ENCODE measurements at places on chromosomes 4 and X. TPM values are rescaled to one million over a fixed set of nuclear protein-coding genes. Genes with fewer than 3 reads are reported as not detected.

PDZD4 gene
- total RNA-seq: 2.2 TPM

DNA sequence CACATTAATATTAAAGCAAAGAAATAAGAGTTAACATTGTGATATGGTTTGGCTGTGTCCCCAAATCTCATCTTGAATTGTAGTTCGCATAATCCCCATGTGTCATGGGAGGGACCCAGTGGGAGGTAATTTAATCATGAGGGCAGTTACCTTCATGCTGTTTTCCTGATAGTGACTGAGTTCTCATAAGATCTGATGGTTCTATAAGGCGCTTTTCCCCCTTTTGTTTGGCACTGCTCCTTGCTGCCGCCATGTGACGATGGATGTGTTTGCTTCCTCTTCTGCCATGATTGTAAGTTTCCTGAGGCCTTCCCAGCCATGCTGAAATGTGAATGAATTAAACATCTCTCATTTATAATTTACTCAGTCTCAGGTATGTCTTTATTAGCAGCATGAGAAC, 153.8 kb upstream of the GALNT7 start:
- no peak for DNase-seq

DNA sequence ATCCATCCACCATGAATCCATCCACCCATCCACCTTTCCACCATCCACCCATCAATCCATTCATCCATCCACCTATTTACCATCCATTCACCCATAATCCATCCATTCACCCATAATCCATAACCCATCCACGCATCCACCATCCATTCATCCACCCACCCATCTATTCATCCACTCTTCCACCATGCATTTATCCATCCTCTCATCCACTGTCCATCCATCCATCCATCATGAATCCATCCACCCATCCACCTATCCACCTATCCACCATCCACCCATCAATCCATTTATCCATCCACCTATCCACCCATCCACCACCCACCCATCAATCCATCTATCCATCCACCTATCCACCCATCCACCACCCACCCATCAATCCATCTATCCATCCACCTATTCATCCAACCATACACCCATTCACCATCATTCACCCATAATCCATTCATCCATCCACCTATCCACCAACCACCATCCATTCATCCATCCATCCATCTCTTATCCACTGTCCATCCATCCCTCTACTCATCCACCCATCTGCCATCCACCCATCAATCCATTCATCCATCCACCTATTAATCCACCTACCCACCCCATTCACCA, 179.7 kb upstream of the PSAPL1 start:
- DNase-seq: no peak

GRCh38 chr4:147418226-147418625, 62.7 kb upstream of the EDNRA start:
- no peak for DNase-seq

CORIN gene
- not detected for total RNA-seq

GRCh38 chr4:15469402-15470127, at the start of gene CC2D2A:
Gene CC2D2A, plus strand, starts transcription at chr4:15469882. Its CDS starts 6,051 bp downstream, at chr4:15475933.
- DNase-seq: peak; percentile 55

GRCh38 chr4:89111833-89112563, 665 bp downstream of the TIGD2 start:
- no peak for DNase-seq

DNA sequence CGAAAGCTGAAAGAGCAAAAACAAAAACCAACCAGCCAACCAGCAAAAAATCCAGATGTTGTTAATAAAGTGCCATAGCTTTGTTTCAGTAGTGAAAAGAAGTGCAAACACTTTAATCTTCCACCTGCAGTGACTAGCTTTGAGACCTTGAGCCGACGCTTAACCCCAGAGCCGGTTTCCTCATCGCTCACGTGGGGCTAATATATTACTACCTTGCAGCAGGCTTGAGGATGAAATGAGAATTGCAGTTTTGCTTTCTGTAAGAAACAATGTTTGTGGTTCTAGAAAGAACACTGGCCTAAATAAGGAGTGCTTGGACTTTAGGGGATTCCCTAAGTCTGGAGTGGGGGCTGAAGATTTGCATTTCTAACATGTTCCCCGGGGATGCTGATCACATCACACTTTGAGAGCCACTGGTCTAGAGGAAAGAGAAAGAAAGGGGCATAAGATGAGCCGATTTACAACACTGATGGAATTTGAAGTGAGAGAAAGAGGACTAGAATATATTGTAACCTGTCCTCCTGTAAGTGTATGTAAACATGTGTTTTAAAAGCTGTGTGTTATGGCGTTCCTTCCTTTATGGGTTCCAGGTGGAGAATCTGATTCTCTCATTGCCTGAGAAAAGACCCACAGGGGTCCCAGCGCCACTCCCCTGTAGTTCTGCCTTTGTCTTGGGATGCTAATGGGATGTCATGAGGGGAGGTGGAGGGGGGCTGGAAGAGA, 1.4 kb downstream of the FGF2 start:
- DNase-seq: peak; percentile 62

CTSO gene
- total RNA-seq: 1.3 TPM

DNA sequence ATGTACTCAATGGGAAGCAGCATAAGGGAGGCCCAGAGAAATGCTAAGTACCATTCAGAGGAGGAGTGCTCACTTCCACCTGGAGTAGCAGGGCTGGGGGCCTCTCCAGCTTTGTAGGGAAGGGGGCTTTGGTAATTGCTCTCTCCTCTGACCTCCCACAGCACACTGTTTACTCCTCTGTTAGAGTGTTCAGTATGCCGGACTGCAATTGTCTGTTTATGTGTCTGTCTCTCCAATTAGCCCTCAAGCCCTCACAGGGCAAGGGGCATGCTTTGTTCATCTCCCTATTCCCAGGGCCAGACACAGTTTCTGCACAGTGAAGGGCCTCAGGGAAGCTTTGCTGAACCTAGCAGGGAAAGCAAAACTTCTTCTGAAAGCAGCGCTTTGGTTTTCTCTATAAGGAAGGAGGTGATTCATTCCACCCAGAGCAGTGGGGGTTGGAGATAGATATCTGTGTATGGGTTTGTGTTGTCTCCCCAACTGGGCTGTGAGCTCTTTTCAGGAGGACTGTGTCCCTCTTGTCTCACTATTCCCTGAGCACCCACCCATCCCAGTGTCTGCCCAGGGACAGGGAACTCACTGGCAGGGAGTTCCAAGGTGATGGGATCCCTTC, 50.0 kb upstream of the VMA21 start:
- DNase-seq: no peak

DNA sequence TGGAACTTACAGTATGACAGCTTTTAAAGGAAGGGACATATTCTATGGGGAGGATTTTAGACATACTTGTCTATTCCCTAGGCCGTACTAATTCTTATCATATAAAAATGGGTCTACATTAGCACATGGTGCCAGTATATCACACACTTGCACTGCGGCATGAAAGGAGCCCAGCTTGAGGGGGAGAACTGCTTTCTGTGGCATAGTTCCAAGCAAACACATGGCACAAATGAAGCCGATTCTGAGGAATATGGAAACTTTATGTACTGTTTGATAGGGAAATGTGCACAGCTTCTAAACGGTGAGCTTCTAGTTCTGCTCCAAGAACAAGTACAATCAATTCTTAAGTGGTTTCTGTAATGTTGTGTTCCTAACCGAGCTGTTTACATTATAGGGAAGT, 675.6 kb upstream of the FTHL17 start:
- DNase-seq: no peak

DNA sequence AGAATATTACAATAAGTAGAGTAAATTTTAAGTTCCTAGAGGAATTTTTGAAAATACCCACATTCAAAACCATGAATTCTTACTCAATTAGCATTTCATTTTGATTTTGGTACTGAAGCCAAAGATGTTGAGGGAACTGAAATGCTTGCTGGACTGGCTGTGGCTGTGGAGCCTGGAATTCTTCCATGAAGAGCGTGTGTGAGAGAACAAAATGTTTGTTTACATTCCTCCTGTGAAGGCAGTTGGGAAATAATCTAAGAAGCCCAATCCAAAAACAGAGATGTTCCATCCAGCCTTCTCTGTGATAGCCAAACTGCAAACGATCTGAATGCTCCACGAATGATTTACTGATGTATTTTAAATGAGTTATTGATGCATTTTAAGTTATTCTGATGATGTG, 3.8 kb upstream of the ADH1B start:
- DNase-seq: no peak

LAP3 gene
- 137 TPM for total RNA-seq

DNA sequence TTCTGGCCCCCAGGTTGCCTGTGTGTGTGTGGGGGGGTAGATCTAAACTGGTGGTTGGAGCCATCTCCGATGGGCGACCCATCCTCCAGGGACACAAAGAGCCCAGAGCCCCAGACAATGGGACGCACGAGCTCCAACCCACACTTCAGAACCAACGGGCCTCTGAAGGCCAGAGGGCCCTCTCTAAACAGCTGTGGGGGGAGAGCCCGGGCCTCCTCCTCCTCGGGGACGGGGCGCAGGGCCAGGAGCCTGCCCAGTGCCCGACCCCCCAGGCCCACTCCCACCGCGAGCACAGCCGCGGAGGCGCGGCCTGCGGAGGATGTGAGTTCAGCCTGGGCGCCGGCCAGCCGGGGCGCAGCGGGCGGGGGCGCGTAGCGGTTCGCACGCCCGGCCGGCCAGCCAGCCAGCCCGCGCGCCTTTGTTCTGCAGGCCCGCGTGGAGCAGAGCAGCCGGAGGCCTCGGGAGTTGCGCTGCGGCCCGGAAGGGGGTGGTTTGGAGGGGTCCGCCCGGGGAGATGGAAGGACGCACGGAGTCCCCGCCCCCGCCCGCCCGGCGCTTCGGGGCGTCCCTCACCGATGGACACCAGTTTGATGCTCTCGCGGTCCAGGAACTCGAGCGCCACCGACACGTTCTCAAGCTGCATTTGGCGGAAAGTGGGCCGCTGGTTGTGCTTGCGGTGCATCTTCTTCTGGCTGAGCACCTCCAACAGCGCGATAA, 4.0 kb downstream of the FLNA start:
- DNase-seq: no peak

- DNase-seq: no peak
Measured at GRCh38 chr4:100149190-100149589, 41.1 kb downstream of the DDIT4L start.

RASSF6 gene
- total RNA-seq: not detected

- DNase-seq: no peak
Measured at GRCh38 chr4:52962721-52963120, 100.6 kb downstream of the RASL11B start.

DNA sequence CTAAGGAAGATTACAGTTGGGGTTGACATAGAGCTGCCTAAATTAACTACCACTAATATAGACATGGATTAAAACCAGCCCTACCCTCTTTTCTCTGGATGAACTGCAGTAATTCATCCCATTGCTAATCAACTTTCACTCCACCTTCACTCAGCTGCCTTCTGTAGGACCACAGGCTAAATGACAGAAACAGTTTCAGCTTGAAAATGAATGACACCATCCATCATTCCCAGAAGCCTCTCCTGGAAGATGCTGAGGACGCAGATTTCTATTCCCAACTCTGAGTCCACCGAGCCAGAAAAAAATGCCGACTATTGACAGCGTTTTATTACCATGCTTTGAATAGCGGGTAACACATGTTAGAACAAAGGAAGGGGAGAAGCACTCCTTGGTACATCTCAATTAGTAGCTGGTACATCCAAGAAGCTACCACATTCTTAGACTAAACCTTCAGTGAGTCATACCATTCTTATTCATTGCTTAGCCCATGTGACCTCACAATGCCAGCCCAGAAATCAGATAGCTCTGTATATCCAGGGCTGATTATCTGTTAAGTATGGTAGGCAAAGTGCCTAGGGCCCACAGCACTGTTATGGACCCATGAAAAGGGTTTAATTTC, 25.3 kb downstream of the DCX start:
- DNase-seq: no peak

GRCh38 chrX:42803320-42803719, 25.4 kb upstream of the PPP1R2C start:
- DNase-seq: no peak

GRCh38 chrX:86263526-86263925, 115.3 kb downstream of the DACH2 start:
- DNase-seq: no peak

DNA sequence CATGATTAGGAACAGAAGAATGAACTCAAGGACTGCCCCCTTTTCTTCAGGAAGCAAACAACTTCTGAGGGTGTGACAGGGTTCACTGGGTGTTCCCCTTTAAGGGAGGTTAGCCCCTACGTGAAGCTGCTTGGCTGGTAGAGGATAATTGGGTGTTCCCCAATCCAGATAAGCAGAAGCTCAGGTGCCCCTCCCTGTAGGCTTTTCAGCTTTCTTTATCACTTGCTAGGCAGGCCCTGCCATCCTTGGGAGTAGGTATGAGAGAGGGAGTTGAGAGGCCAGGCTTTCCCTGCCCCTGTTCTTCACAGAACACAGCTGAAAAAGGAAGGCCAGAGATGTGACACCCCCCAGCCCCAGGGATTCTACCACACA, 44.2 kb downstream of the RTL9 start:
- DNase-seq: no peak

GRCh38 chr4:172751550-172751949, 417.1 kb upstream of the GALNT7 start:
- DNase-seq: no peak

GRCh38 chrX:2894885-2895292, 34.2 kb downstream of the ARSD start:
- DNase-seq: no peak

GLRA3 gene
- total RNA-seq: not detected

DNA sequence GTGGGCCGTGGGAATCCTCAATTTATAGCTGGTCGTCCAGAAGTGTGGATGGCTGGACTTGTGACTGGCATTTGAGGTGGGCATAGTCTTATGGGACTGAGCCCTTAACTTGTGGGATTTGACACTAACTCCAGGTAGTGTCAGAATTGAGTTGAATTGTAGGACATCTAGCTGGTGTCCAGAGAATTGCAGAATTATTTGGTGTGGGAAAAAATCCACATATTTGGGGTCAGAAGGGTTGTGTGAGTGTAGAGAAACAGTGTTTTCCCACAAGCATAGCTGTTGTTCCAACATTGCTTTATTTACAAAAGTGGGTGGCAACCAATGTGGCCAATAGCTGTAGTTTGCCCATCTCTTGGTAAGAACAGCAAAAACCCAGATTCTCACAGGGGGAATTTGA, 91.3 kb downstream of the MOSPD2 start:
- DNase-seq: no peak

- DNase-seq: no peak
Measured at GRCh38 chr4:76725039-76725438, 172.9 kb downstream of the SOWAHB start.

- no peak for DNase-seq
Measured at GRCh38 chr4:82223715-82224114, 150.1 kb downstream of the HNRNPD start.

FLNA gene
- 727 TPM for total RNA-seq
